Stimulated activated CD4-positive, alpha-beta T cell treated with anti-CD3 and anti-CD28 coated beads, Interleukin-15, amount 100 ng/mL, for 1 hour (primary cell): ENCODE measurements at places on chromosomes 6 and 20.

GRCh38 chr20:33733654-33734576 lies 2.1 kb downstream of the ZNF341 start:
- DNase-seq, result no peak

DNA sequence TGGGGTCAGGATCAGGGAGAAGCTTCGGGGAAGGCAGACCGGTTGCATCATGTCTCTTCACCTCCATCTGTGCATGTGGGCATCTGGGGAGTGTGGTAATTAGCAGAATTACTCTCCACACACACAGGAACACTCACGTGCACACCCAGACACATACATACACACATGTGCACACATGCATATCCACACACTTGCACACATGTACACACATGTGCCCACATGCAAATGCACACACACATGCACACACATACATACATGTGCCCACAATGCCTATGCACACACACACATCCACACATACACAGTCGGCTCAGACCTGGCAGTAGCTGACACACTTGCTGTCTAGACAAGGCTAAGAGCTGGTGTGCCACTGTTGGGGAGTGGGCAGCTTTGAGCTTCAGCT lies 212.3 kb upstream of the PMEPA1 start:
- DNase-seq, result no peak

GRCh38 chr6:18207438-18207837 lies 52.2 kb downstream of the KDM1B start:
- DNase-seq, result no peak

DNA sequence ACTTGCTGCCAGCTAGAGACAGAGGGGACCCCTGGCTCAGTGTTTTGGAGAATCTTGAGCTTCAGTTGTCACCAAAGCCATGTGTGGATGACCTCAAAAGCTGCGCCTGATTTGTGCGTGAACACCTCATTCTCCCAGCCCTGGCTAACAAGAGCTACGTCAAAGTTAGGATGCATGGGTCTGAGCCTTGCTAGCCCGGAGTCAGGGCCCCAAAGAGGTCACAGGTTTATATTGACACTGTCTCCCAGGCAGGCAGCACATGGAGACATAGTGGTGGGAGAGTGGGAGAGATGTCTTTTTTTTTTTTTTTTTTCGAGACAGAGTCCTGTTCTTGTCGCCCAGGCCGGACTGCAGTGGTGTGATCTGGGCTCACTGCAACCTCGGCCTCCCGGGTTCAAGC lies 36.1 kb upstream of the DUSP22 start:
- DNase-seq, result no peak

GRCh38 chr6:13865141-13865540 lies 50.8 kb upstream of the MCUR1 start:
- no peak for DNase-seq

- no peak for DNase-seq
Measured at GRCh38 chr6:152879681-152880080, 103.2 kb downstream of the FBXO5 start.

DNA sequence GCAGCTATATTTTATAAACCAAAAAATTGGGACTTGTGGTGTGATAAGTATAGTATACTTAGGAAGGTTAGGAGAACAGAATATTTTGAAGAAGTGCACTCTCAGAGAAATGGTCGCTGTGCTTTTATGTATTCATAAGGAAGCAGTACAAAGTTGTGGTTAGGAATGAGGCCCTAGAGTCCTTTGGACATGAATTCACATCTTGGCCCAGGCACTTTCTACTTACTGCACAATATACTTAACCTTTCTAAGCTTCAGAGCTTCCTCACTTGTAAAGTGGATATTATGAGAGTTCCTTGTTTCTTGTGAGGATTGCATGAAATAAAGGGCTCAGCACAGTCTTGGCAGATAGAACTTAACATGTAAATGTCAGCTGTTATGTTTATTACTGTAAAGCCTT lies 21.0 kb upstream of the SERINC3 start:
- DNase-seq, result no peak

GRCh38 chr6:121437851-121438651 lies 2.6 kb downstream of the GJA1 start:
- no peak for DNase-seq

- DNase-seq, result no peak
Measured at GRCh38 chr6:134145786-134146185, 93.4 kb upstream of the SLC2A12 start.

GRCh38 chr6:83872386-83873118 lies 13.1 kb downstream of the CYB5R4 start:
- DNase-seq, result no peak

- DNase-seq, result no peak
Measured at GRCh38 chr6:75834447-75834846, 85.4 kb downstream of the MYO6 start.

GRCh38 chr6:7672066-7673062 lies 53.5 kb upstream of the BMP6 start:
- DNase-seq, result no peak
